ENCODE measurements at places on chromosomes 3 and 15.

GRCh38 chr3:87367736-87368135, 91.4 kb upstream of the POU1F1 start:
- no peak for DNase-seq

GRCh38 chr15:69346112-69346511, 47.4 kb downstream of the PAQR5 start:
- DNase-seq, result peak; percentile 47

GRCh38 chr15:80832686-80833085, 53.5 kb downstream of the CEMIP start:
- DNase-seq, result no peak

DNA sequence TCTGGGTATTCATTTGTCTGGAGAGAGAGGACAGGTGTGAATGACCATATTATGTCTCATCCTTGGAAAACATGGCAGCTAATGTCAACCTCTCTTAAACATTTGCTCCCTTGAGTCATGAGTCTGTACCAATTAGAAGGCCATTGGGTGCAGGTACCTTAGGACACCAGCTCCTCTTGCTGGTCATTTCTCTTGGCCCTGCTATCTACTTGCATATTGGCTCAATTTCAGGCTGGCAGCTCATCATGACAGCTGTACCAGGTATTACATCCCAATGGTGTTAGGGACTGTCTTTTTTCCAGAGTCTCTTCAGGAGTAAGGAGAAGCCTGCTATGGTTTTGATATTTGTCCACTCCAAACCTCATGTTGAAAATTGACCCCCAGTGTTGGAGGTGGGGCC, 92.2 kb upstream of the ANKRD28 start:
- DNase-seq, result no peak

DNA sequence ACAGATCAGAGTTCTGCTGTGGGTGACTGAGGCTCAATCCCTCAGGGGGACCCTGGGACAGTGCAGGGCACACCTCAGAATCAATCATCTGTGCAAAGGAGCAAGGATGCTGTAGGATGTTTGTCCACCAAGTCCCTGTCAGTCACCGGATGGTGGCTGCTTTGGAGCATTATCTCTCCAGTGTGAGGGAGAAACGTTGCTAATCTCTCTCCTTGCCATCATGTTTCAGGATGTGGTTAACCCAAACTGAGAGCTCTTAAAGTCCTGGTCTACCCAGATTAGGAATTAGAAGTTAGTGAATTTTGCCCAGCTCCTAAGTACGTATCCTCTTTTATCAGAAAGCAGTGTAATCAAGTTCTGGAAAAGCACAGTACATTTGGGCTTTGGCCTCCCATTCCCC, 26.2 kb upstream of the LRRC3B start:
- DNase-seq, result no peak

- DNase-seq, result no peak
Observed at GRCh38 chr3:176789947-176790346, 407.3 kb downstream of the TBL1XR1 start.
